CD4-positive, alpha-beta T cell treated with Interleukin-10 for 1 hour (primary cell): ENCODE measurements at places on chromosomes 2 and 18.

DNA sequence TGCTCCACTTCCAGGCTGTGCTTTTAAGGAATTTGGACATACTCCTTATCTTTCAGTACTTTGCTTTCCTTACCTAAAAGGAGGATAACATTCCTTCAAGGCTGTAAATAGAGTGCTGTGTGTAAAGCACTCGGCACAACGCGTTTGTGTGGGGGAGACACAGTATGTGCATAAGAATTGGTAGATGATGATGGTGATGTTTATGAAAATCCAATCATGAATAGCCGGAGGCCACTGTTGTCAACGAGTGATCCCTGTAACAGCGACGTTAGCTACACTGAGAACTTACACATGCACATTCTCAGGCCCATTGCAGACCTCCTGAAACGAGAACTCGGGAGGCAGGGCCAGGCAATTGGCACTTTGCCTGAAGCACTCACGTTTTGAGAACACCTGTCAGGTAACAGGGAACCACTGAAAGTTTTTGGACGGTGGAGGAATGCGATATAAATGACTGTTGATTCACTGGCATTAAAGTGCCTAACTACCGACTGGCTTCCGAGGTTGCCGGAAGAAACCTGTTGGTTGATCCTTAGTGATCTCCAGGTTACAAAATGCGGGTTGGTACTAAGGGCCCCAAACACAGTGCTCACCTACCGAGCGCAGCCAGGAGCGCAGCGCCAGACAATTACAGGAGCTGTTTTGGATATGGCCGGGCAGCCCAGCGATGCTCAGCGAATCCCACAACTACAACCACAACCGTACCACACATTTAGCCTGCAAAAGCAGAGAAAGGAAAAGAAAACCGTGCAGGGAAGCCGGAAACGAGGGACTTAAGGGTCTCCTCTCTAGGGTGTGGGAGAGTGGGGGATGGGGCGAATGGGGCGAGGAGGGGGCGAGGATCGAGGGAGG, 1.0 kb upstream of the MAP4K4 start:
- peak; percentile 11 for DNase-seq

GRCh38 chr18:11327391-11328009, 178.1 kb upstream of the PIEZO2 start:
- no peak for DNase-seq

GRCh38 chr2:117027646-117028045, 786.8 kb upstream of the DDX18 start:
- no peak for DNase-seq

DNA sequence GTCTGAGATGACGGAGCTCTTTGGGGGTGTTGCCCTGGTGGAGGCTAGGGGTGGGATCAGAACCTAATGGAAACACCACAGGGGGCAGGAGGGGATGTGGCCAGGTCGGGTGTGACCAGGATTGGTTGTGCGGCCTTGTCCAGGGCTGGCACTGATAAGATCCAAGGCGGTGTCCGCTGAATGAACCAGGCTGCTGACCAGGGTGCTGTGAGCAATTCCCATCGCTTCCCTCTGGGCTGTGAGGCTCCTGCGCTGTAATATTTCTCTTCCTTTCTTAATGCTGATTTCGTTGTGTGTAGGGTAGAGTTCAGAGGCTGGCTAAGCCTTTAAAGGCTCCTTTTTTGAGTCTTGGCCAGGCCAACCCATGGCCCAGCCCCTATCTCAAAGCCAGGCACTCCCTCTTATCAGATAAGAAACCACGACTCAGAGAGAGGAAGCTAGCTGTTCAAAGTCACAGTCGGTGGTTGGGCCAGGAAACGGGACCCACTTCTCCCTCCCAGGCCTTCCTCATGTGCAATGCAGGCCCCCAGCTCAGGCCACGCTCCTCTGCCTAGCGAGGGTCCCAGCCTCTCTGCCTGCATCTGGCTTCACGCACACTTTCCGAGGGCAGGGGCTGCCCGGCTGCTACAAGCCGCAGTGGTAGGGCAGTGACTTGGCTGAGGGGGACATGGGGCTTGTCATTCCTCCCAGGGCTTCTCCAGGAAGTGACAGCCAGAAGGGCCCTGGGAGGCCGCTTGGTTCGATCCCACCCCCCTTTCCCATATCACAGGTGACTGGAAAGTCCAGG, 26.0 kb upstream of the FOSL2 start:
- peak; percentile 83 for DNase-seq

- DNase-seq: no peak
These were observed at the start of gene TUBB6 for GRCh38 chr18:12307701-12308385. TSS of gene TUBB6 (plus strand) at chr18:12308241. CDS start at chr18:12308293, 52 bp downstream.

- no peak for DNase-seq
These were observed 47.6 kb upstream of the ACVR1 start for GRCh38 chr2:157923598-157924217.
